ENCODE measurements at places on chromosomes 6 and 20.

DNA sequence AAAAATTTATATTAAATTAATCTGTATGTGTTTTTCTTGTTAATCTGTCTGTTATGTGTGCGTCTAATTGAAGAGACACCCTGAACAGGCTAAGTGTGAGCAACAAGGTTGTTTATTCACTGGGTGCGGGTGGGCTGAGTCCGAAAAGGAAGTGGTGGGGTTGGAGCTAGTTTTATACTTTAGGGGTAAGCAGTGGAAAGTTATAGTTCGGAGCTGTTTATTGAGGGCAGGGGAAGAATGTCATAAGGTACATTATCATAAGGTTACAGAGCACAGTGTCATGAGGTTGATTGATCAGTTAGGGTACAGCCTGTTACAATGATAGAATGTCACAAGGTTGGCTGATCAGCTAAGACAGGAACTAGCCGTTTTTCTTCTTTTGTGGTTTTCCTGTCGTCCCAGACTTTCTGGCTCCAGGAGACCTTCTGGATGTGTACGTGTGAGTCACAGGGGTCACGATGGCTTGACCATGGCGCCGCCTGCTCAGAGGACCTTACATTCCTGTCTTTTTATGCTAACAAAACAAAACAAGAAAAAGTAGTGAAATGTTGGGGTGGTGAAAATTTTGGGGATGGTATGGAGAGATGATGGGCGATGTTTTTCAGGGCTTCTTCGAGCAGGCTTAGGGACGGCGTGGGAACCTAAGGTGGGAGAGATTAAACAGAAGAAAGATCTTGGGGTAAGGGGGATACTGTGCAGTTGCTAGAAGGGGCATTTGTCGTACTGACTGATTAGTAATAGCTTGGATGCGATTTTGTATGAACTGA lies 754.0 kb upstream of the ADGRB3 start:
- no peak for DNase-seq

GRCh38 chr20:10788055-10788454 lies 114.3 kb upstream of the JAG1 start:
- DNase-seq: no peak

GRCh38 chr6:95923518-95923917 lies 92.3 kb upstream of the FUT9 start:
- no peak for DNase-seq

DNA sequence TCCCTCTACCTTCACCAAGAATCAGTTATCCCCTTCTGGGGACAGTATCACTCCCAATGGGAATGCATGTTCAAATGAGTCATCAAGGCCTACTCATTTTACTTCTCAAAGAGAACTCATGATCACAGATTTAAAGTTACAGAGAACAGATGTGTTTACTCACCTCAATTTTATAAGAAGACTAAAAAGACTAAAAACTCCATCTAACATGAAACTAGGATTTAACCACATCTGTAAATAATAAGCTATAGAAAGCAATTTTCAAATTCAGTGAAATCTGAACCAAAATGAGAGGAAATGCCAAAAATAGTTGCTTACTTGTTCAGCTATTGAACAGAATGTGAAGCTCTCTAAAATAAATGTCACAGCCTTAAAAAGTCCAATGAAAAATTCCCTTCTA lies 300.1 kb upstream of the KCNQ5 start:
- DNase-seq: no peak

GRCh38 chr6:29763491-29764289 lies 40.5 kb downstream of the HLA-F start:
- no peak for DNase-seq

DNA sequence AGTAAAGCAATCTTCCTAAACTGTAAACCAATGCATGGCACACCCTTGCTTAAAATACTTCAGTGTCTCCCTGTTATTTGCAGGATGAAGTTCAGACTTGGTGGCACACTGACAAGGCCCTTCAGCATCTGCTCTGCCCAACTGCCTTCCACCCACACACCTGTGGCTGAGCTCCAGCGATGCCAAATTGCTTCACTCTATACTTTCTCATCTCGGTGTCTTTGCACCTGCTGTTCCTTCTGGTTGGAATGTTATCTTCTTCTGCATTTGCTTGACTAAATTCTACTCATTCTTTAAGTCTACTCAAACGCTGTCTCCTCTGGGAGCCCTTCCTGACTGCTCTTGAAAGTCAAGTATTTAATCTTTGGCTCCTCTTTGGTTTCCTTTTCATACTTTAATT lies 100.1 kb upstream of the SUPT3H start:
- no peak for DNase-seq

- no peak for DNase-seq
These were observed 129.7 kb upstream of the FAM83B start for GRCh38 chr6:54716877-54717276.

DNA sequence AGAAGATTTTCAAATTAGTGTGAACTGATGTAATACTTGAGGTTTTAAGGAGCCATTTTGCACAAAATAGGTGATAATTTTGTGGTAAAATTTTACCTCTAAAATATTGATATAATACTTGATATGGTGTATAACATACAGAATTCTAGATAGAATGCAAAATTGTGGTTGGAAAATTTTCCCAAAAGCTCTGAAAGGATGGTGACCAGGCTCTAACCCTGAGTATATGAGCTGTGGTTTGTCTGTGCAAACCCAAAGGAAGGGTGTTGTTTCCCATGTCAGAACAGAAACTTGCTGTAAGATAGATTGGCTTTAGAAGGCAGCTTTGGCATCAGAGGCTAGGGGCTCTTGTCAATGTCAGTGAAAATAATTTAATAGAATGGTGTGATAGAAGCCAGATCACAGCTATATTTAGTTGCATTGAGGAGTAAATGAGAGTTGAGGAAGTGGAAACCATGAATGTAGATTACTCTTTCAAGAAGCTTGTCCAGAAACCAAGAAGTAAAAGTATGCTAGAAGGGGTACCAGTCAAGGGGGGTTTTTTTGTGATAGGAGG lies 257.7 kb downstream of the FARS2 start:
- DNase-seq: no peak

- DNase-seq: no peak
These were observed 213.2 kb upstream of the MANEA start for GRCh38 chr6:95364016-95364604.

- no peak for DNase-seq
These were observed 35.7 kb downstream of the OGFRL1 start for GRCh38 chr6:71324194-71324785.

DNA sequence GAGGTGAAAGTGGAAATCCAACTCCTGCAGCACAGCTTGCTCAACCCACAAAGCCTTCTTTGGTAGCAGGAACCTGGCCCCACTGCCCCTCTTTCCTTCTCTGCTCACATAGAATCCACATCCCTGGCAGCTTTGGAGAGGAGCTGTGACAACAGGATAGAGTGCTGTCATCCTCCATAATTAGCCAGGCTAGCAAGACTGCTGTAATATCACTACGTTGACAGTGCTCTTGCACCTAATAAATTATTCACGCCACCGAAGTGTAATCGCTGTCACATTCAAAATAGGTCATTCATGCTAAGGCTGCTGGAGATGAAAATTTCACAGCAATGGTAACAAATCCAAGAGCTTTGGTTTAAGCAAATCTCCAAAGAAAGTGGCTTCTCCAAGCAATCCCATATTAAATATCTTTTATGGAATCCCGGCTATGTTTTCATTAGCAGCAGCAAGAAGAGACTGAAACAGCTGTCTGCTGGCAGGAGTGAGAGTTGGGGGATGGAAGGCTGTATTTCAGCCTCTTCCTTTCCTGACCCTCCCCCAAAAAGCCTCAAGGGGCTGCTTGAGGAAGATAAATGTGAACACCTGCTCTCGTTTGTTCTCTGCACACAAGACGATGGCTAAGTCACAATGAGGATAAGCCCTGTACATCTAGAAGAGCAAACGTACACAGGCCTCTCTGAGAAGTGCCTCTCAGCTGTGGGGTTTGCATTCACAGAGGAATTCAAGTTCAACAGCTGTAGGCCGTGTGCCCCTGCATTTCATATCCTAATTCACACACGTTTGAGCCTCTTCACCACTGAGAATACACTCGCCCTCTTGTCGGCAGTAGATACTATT lies 16.5 kb downstream of the RIPOR2 start:
- no peak for DNase-seq

DNA sequence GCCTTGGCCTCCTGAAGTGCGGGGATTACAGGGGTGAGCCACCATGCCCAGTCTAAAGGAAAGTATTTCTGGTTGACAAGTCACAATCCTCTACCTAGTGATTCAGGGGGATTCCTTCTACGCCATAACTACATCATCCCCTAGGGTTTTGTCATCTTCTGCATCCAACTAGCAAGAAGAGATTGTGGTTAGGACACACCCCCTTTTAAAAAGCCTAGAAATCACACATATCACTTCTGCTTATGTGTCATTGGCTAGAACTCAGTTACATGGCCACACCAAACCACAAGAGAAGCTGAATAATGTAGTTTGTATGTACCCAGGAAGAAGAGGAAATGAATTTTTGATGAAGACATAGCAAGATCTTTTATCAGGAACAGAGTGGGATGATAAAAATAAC lies 14.7 kb upstream of the CHD6 start:
- no peak for DNase-seq

GRCh38 chr6:125302840-125303511 lies 1.2 kb upstream of the HDDC2 start:
- no peak for DNase-seq

DNA sequence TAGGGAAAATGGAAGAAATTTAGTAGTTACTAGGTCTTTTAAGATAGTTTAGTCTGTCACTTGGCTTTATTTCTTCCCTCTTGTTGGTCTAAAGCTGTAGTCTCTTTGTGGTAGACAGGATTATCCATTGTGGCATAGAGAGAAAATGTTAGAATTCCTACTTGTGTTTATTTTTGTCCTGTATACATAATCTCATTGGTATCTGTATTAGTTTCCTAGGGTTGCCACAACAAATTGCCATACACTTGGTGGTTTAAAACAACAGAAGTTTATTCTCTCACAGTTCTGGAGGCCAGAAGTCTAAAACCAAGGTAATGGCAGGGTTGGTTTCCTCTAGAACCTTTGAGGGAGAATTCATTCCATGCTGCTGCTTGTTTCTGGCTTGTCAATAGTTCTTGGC lies 119.4 kb downstream of the ZFAND3 start:
- no peak for DNase-seq

DNA sequence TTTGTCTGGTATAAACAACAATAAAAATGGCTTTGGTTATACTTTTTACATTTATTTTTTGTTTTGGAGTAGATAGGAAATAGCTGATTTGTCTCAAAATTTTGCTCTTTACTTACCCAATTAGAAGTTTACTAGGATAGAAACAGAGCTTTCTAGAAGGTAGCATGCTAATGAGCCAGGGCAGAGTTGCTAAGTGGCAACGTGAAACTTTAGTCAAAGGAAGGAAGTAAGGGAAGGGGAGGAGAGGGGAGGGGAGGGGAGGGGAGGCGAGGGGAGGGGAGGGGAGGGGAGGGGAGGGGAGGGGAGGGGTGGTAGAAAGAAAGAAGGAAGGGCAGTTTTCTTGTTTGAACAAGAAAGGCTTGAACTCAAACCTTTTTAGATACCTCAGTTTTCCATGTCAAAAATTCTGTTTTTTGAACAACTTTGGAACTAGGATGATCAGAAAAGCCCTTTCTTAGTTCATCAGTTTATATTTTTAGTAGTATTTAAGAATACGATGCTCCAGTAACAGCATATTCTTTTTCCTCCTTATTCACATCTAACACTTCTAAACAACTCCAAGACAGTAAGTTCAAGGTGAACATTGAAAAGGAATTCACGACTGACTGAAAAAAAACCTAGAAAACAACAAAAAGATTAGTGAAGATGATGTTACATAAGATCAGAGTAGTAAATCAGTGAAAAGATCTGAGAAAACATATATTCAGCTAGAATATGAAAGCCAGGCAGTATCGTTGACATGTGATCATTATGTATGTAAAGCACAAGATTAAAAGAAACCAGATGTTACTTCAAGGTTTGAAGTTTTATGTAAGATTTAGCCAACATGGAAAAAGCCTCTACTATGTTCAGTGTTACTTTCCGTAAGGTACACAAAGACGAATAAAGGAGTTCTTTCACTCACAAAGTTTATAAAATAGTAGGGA lies 263.4 kb downstream of the ARHGAP18 start:
- DNase-seq: no peak

DNA sequence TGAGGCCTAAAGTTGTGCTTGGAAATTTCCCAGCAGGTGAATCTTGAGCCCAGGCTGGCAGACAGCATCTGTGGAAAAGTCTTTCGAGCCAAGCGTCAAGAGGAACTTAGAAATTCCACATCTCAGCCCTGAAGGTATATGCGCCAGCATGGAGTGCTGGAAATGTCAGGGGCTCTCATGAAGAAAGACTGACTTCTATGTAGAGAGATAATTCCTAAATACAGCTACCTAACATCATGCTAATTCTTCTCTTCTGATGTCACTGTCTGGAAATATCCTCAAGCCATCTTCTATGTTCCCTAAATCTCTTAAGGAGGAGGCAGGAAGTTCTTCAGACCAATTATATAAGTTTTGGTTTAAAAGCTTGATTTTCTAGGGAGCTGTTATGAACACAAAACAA lies 492.4 kb upstream of the MARCKS start:
- DNase-seq: no peak

DNA sequence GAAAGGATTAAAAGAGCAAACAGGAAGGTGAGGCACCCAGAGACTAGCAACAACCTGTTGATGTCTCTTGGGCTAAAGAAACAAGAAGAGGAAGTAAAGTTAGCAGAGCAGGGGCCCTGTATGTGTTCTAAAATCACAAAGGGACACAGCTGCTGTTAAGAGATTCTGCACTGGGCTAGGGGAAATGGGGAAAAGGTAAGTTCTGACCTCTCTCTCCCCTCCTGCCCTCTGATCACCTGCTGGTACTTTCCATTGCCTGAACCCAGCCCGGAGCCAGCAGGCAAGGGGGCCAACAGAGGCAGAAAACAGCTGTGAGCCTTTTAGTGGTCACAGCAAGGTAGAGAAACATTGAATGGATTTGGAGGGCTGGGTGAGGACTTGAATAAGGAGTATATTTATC lies 13.5 kb upstream of the CNR1 start:
- DNase-seq: no peak

- no peak for DNase-seq
These were observed 696 bp upstream of the SUPT3H start for GRCh38 chr6:45378334-45378926.

DNA sequence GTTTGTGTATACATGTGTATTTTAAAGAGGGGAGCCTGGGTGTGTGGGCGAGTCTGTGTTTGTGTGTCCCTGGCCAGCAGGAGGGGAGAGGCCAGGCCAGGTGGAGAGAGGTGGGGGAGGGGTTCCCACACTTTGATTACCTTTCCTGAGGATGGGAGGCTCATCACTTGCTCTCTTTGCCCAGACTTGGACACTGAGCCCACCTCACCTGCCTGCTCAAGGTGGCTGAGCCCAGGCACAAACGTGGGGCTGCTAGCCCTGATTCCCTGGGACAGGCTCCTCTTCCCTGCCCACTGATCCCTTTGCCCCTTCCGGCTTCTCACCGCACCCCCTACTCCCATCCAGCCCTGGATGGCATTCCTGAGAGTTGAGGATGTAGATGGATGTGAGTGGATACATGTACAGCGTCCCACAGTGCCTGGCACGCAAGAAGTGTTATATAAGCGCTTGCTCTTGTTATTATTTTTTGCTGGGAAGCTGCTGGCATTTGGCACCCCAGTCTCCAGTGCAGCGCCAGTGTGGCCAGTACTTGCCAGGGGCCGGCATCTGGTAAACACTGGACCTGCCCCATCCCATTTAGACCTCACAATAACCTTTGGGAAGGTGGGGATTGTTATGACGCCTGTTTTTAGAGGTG lies 2.7 kb downstream of the CEBPB start:
- no peak for DNase-seq

Measured in activated CD4-positive, CD25-positive, alpha-beta regulatory T cell (primary cell).